ENCODE measurements at places on chromosomes 1 and 21.

GRCh38 chr1:97304366-97304765 lies 582.8 kb downstream of the PTBP2 start:
- DNase-seq, result no peak

GRCh38 chr1:14915356-14916054 lies 238.0 kb upstream of the TMEM51 start:
- DNase-seq, result no peak

DNA sequence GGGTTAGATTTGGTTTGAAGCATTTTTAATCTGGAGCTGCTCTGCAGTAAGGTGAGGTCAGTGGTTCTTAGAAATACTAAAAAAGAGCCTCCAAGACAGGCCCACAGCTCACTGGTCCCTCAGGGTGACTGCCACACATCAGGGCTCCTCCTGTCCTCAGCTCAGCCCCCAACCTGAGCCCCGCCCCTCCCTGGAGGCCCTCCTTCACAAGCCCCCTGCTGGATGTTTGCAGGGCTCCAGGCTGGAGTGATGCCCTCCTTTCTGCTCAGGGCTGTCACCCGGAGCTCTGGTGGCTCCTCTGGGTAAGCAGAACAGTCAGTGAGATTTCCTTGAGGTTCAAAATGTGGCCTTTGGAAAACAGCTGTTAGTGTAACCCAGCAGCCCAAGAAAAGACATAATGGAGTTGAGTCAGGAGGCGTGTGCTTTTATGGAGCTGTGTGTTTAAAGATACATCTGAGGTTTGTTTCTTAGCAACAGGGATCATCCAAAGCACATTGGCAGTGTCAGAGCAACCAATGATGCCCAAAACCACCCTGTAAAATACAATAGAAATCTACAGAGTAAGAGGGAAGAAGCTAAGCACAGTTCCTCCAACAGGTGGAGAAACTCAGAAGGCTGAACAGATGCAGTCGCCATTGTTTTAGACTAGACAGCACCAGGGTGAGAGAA lies 21.4 kb downstream of the STUM start:
- DNase-seq, result no peak

DNA sequence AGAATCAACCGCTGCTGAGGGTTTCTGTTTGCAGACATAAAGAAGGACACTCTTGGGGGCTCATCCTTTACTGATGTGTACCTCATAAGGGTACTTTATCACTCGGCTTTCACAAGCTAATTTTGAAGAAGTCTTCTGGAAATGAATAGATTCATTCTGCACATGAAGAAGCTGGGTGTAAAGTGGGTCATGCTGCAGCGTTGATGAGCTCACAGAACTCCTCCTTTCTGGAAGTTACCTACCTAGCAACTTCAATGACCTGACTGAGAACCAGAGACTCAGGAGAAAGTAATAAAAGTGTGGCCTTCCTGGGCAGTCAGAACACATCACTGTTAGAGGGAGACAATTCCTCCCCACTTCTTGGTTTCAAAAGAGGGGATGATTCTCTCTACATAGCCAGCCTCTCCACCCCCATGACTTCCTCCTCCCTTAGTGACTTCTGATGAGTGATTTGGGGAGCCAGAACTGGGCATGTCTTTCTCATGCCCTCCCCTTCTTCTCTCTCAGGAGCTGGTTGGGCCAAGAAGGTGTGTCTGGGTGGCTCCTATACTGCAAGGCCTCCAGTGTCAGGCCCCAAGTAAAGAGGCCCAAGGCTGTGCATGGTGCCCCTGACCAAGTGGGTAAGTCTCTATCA lies 27.0 kb downstream of the PCNX2 start:
- no peak for DNase-seq

- DNase-seq, result no peak
These were observed 103.9 kb upstream of the EDN2 start for GRCh38 chr1:41588334-41588875.

GRCh38 chr1:29579821-29580425 lies 343.6 kb downstream of the PTPRU start:
- no peak for DNase-seq

GRCh38 chr1:21338573-21339355 lies 48.5 kb upstream of the ECE1 start:
- peak; percentile 65 for DNase-seq
